ENCODE measurements at places on chromosomes 3 and 15.

DNA sequence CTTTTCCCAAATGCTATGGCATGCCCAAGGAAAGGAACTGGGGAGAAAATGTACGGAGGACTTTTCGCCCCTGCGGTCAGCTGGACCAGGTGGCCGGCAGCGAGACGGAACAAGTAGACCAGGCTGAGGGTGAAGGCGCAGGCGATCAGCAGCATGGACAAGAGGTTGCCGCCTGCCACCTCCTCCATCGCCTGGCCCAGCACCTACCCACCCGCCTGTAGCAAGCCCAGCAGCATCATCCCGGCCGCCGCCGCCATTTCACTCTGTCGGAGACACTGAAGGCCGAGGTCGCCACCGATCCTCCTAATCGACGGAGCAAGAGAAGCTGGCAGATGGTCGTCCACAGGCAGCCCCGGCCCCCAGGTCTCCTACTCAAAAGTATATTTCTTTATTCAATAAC, 1046.3 kb upstream of the GBE1 start:
- no peak for DNase-seq

- DNase-seq: peak; percentile 81
Measured at GRCh38 chr3:123066896-123067688, at the start of gene PDIA5. Gene PDIA5 (plus strand): TSS chr3:123067025. CDS start chr3:123067165, 140 bp downstream.

DNA sequence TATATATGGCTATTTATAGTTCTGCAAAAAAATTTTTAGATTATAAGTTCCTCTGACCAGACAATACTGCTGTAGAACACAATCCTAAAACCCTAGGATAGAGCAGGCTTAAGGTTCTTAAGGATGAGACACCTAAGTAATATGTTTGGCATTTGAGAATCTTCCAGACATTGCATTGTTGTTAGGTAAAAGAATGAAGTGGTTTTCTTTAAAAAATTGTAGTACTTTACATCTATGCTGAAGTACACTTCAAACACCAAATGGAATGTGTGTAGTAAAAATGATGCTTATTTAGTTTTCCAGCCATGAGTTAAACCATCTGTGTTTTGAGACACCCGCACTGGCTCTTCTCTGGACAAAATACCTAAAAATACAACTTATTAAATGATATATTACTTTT, 857.7 kb downstream of the OTOL1 start:
- DNase-seq: no peak

DNA sequence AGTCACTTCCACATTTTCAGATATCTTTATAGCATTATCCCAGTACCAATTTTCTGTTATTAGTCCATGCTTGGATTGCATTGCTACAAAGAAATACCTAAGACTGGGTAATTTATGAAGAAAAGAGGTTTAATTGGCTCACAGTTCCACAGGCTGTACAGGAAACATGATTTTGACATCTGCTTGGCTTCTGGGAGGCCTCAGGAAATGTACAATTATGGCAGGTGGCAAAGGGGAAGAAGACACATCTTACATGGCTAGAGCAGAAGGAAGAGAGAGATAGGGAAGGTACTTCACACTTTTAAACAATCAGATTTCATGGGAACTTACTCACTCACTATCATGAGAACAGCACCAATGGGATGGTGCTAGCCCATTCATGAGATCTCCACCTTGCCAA, 172.3 kb upstream of the GPR149 start:
- DNase-seq: no peak

GRCh38 chr3:72077473-72078259, 292.7 kb upstream of the PROK2 start:
- no peak for DNase-seq

DNA sequence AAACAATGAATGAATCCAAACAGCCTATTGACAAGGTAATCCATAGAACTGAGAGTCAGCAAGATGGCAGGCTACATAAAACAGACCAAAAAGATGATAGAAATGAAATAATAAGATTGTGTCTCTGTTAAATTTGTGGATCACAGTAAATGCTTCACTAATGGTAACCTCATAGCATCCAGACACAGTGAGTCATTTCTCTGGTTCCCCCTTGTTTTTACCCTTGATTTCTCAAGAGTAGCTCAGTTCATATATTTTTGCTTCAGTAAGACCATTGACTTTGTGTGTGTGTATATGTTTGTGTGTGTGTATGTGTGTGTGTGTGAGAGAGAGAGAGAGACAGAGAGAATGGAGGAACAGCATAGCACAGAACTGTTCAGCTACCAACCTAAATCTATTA, 546.9 kb downstream of the RBMS3 start:
- DNase-seq: no peak

DNA sequence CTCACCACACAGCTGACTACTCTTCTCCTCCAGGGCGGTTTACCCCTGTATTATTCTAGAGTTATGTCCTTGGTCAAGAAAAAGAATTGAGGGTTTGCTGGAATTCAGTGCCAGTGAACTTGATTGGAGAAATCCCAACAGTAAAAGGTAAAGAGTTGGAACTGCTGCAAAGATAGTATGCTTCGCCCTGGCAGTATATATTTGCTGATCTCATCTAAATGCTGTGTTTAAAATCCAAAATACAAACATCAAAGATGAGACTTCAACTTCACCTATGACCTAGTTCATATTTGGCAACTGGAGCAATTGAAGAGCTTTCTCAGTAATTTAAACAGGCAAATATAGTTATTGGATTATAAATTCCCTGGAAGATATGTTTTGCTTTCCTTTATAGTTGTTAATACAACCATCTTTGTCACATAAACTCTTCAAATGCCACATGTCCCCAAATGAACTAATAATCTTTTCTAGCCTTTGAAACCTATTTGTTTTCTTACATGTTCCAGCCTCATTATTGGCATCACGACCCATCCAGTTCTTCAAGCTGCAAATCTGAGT, 6.5 kb downstream of the KCNH8 start:
- DNase-seq: no peak

- peak; percentile 72 for DNase-seq
Measured at GRCh38 chr3:66386011-66386924, 114.6 kb downstream of the LRIG1 start.

DNA sequence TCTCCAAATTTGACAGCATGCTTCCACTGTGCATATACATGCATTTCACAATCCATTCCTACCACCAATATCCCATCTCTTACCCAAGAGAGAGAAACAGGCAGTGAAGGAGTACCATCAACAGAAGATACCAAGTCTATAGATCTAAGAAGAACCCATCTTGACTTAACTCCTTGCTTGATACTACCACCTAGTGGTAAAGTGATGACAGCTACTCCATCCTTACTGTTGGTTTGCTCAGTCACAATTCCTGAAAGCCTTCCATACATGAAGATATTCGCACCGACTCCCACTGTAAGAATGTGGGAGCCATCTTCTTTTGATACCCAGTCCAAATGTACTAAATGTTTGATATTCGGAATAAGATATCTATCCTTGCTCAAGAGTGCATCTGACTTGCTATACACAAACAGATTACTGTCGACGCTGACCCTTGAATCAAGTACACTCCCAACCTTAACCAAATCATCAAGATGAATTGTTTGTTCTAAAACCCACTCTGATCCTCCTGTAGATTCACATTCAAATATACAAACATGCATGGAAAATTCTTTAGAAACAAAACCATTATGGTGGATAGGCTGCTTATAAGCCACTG, 123.1 kb downstream of the DMXL2 start:
- peak; percentile 7 for DNase-seq

DNA sequence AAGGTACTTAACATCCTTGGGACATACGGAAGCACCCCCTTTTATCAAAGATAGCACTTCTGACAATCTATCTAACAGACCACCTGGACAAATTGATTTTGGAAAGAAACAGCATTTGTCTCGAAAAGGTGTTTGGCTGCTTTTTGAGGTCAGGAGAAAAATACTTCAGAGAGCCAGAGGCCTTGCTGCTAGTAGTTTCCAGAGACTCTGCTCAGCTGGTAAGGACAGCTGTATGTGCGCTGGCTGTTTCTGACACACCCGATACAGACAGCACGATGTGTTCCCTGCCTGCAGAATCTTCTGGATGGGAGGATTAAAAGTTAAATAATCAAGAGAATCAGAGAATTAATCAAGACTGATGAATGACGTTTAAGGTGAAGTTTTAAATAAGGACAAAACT, 15.6 kb upstream of the GYG1 start:
- no peak for DNase-seq

GRCh38 chr3:177358977-177359592, 161.8 kb upstream of the TBL1XR1 start:
- no peak for DNase-seq

DNA sequence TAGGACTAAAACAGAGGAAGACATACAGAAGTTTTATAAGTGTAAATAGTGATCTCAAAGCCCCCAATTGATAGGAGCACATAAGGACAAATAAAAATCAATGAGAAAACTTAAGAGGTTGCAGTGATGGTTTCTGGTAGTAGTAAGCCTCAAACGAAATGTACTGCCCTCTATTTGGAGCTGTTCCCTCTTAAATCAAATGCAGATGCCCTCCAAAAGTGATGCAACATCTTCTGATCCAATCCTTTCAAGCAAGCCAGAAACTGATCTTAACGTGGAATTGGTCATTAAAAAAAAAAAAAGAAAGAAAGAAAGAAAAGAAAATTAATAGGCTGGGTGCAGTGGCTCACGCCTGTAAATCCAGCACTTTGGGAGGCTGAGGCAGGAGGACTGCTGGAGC, 259.3 kb downstream of the ZBTB20 start:
- no peak for DNase-seq

- no peak for DNase-seq
Measured at GRCh38 chr3:166575161-166575560, 737.9 kb upstream of the BCHE start.

GRCh38 chr3:169686874-169687273, 23.4 kb upstream of the MECOM start:
- DNase-seq: no peak

DNA sequence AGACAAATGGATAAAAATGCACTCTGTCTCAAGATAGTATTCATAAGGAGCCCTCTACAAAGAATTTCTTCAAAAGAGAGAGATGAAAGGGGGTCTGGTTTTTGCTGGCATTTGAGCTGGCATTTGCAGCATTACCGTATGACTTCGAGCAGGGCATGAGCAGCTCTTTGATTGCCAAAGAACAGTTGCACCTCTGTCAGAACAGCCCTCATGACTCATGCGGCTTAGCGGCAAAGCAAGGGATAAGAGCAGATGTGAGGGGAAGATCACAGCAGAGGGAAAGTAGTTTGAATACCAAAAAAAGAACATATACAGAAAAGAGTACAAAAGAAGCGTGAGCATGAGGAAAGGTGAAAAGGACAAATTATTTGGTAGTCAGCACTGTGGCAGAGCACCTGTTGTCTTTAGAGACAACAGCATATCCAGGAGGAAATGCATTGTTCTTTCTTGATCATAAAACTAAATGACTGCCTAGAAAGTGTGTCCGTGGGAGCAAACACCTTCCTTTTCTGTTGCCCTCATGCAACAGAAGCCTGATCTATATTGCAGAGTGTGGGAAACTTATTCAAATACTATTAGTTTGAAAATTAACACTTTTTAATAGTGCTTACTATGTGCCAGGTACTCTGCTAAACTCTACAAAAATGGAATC, 80.5 kb upstream of the SLC24A5 start:
- DNase-seq: no peak

DNA sequence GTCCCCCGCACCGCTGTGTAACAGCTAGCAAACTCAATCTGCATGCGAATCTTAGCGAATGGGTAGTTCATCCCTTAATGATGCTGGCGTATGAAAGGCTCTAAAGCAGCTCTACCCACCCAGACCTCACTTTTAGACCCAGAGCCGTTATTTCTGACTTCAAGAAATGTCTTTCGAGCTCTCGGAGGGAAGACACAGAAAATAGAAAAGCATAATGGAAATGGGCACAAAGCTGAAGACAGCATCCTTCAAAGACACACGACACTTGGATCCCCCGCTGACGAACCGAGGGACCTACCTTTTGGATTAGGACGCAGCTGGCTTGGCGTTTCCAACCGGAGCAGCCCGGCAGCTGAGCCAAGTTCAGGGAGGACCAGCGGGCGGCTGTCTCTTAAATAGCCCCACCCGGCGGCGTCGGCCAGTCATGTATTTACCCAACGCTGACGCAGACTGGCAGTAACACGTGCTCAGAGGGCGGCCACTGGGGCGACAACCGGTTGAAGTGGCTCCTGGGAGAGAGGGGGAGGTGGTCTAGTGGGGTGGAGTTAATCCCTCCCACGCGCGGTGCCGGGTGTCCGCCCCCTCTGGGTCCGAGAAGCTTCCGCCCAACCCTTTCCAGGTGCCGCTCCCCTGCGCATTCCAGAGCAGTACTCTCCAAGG, 1.5 kb downstream of the CCK start:
- DNase-seq: no peak

DNA sequence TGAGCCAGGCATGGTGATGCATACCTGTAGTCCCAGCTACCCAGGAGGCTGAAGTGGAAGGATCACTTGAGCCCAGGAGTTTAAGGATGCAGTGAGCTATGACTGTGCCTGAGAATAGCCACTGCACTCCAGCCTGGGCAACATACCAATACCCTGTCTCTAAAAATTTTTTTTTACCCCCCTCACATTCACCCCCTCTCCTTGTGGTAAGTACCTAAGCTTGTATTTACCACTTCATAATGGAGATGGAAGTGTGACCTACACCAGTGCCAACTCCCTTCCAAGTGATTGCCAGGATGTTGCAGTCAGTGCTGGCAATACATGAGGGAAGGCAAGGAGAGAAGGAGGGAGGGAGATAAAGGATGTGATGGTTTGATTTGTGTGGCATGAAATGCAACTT, 84.2 kb downstream of the LRRC28 start:
- no peak for DNase-seq

- no peak for DNase-seq
Measured at GRCh38 chr15:93987068-93987467, 244.3 kb upstream of the MCTP2 start.

GRCh38 chr15:77540312-77541060, 92.2 kb downstream of the LINGO1 start:
- DNase-seq: no peak

GRCh38 chr15:33111041-33111451, 83.5 kb downstream of the FMN1 start:
- no peak for DNase-seq

DNA sequence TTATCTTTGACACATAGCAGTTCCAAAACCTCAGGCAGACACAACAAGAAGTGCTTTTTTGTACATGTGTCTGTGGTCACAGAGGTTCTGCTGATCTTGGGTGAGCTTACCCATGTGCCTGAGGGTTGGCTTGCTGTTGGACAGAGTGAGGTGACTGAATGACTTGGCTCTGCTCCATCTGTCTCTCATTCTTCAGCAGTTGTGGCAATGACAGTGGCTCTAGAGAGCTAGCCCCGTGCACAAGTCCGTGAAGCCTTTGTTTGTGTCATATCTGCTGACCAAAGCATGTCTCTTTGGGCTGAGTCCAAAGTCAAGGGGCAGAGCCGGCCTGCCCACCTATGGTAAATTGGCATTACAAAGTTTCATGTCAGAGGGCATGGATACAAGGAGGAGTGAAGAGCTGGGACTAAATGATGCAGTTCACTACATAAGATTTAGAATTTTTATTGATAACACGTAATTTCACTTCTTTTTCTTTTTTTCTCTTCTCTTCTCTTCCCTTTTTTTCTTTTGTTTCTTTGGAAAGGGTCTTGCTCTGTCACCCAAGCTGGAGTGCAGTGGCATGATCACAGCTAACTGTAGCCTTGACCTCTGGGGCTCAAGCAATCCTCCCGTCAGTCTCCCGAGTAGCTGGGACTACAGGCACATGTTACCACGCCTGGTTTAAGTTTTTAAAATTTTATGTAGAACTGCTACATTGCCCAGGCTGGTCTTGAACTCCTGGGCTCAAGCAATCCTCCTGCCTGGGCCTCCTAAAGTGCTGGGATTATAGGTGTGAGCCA, 77.9 kb downstream of the ITPR1 start:
- no peak for DNase-seq
